Dermis blood vessel endothelial cell (primary cell): ENCODE measurements at places on chromosomes 7 and 10. TPM values are rescaled to one million over a fixed set of nuclear protein-coding genes. Genes with fewer than 3 reads are reported as not detected.

DNA sequence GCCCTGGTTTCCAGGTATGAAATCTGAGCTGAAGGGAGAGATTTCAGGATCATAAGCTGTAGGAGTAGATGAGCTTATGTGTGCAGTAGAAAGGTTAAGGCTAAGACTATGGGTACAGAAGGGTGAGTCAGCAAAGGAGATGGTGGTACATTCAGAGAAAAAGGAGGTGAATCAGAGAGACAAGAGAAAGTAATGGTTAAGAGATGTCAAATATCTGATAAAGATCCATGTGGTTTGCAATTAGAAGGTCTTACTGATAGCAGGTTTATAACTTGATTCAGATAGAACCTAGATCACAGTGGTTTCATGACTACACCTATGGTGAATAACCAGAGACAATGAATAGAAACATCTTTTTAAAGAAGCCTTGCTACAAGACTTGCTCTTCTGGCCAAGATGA is 4.5 kb upstream of the NPY start:
- DNase-seq, result no peak

GRCh38 chr7:90709501-90710465 is 113.7 kb downstream of the CDK14 start:
- peak; percentile 38 for DNase-seq

Gene RPP38
- total RNA-seq, result 12.3 and 12.8 TPM in 2 replicates

Gene HOXA6
- total RNA-seq, result 2.9 and 8.6 TPM in 2 replicates

- no peak for DNase-seq
Measured at GRCh38 chr10:74936577-74937265, 110.3 kb downstream of the KAT6B start.

- no peak for DNase-seq
Measured at GRCh38 chr7:30172451-30172850, 37.7 kb downstream of the MTURN start.

GRCh38 chr7:149021725-149022062 is 6.6 kb downstream of the PDIA4 start:
- no peak for DNase-seq
